ENCODE measurements at places on chromosomes 7 and 10. TPM values are rescaled to one million over a fixed set of nuclear protein-coding genes. Genes with fewer than 3 reads are reported as not detected.
A peak's percentile ranks its signal among the peaks of the same experiment; 100 is the strongest.

Gene TRIL
- 2.3 TPM for total RNA-seq

Gene SFR1
- total RNA-seq = 4.9 TPM

Gene CRYGN
- 0.43 TPM for total RNA-seq

- no peak for DNase-seq
Observed at GRCh38 chr7:51318001-51318400, 1.4 kb upstream of the COBL start.

- peak; percentile 69 for DNase-seq
Observed at GRCh38 chr10:103854686-103855391, 537 bp downstream of the SH3PXD2A start.

GRCh38 chr7:77855371-77856083 is 57.0 kb downstream of the PHTF2 start:
- peak; percentile 81 for DNase-seq

GRCh38 chr7:116182023-116182422 is 28.3 kb upstream of the TES start:
- peak; percentile 27 for DNase-seq

DNA sequence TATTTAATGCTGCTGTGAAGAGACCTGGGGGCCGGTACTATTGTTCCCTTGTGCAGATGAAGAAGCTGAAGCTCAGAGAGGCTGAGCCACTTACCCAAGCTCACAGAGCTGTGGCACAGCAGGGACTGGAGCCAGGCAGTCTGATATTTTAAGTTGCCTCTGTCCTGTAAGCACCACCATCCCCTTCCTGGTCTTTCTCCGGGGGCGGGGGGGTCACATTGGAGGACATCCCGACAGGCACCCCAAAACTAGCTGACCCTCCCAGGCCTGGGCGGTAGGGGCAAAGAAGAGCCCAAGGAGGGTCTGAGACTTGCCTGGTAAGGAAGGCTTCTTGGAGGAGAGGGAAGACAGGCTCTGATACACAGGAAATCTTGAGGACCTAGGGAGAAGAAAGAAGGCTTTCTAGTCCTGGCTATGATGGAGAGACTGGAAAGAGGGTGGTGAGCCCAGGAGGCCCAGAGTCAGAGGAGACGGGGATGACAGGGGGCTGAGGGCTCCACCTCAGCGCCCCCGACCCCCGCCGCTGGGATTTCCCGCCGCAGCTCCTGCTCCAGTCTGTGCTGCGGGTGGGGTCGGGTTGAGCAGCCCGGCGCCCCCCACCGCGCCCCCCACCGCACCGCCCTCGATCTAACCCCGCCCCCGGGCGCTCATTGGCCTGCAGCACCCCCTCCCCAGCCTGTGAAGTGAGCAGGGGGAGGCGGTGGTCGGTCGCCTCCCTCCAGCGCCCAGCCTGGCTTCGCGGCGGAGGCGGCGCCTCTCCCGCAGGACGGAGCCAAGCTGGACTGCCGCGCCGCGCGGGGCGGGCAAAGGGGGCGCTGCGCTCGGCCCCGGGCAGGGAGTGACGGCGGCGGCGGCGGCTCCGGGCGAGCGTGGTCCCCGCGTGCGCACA is at the start of gene ADCYAP1R1:
ADCYAP1R1 (plus strand) TSS at position 711 of the 889 bp plus-strand sequence. CDS start 10,957 bp downstream, outside the sequence.
- peak; percentile 68 for DNase-seq

GRCh38 chr7:151309311-151309710 is 32.3 kb upstream of the NUB1 start:
- no peak for DNase-seq
